Smooth muscle cell of the pulmonary artery (primary cell): ENCODE measurements at places on chromosomes 12 and 14. TPM values are rescaled to one million over a fixed set of nuclear protein-coding genes. Genes with fewer than 3 reads are reported as not detected.

The PITPNM2 gene
- total RNA-seq: 5.0 and 6.5 TPM in 2 replicates

The AVPR1A gene
- total RNA-seq: 1.9 TPM in 1 of 2 replicates, not detected in the other

The PRB2 gene
- not detected in 2 replicates for total RNA-seq

The NFATC4 gene
- 56.5 and 76.4 TPM in 2 replicates for total RNA-seq

The RTL1 gene
- not detected in 2 replicates for total RNA-seq

The NEMP1 gene
- 6.6 and 9.9 TPM in 2 replicates for total RNA-seq

The METAP2 gene
- total RNA-seq: 45.5 and 50.2 TPM in 2 replicates

The SLC17A8 gene
- total RNA-seq: not detected in 2 replicates

The KLRG1 gene
- 0.50 and 0.78 TPM in 2 replicates for total RNA-seq

The ENDOU gene
- 0.40 and 0.52 TPM in 2 replicates for total RNA-seq

The STON2 gene
- 0.85 and 0.89 TPM in 2 replicates for total RNA-seq

The KLRC2 gene
- total RNA-seq: not detected in 2 replicates

The IFNG-AS1 gene
- 0.07 TPM in 1 of 2 replicates, not detected in the other for total RNA-seq
